ENCODE measurements at places on chromosomes 1 and 21. TPM values are rescaled to one million over a fixed set of nuclear protein-coding genes. Genes with fewer than 3 reads are reported as not detected.

The IGSF9 gene
- total RNA-seq, result 2.3 TPM

GRCh38 chr1:215269955-215270354 lies 187.4 kb downstream of the KCNK2 start:
- no peak for DNase-seq

DNA sequence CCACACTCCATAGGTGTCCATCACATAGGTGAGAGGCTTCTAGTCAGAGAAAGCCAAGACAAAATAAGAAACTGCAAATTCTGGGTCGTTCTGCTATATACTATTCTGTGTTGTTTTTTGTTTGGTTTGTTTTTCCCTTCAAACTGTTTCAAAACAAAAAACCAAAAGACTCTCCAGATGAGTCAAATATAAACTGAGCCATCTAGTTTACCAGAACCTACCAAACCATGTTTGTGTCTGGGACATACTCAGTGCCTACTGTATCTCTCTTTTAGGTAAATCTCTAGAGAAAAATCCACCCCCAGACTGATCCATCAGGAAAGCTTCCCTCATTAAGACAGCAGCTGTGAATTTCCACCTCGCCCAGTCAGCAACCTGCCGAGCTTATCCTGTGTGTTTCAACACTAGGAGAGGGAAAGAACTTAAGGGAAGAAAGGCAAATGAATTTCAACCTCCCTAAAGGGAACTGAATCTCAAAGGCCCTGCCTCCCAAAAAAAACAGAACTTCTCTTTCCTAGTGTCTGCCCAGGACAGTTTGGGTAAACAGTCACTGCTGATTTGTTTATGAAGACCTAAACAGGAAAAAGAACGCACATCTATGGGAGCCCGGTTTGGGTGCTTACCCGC lies 17.2 kb downstream of the PPT1 start:
- DNase-seq, result no peak

GRCh38 chr1:169634145-169634544 lies 4.2 kb upstream of the SELP start:
- DNase-seq, result no peak

- DNase-seq, result no peak
Observed at GRCh38 chr1:156073740-156074139, 8.5 kb downstream of the MEX3A start.

GRCh38 chr1:170494369-170494768 lies 37.6 kb upstream of the GORAB start:
- no peak for DNase-seq

The CD101 gene
- 43.1 TPM for total RNA-seq

- no peak for DNase-seq
Observed at GRCh38 chr1:46113948-46114347, 18.5 kb downstream of the PIK3R3 start.

DNA sequence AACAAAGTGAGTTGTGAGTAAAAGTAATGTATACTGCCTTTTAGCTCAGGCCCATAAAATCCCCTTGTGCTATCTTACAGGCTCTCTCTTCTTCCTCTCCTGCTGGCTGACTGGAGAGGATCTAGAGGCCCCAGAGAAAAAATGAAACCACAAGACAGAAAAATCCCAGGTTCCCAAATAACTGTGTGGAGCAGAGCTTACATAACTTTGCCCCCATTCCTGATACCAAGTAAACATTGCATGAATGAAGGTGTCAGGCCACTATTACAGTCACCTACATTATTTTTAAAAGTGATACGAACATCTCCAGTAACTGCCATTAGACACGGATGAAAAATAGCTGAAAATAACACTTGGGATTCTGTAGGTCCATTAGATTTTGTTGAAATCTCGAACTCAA lies 386.0 kb upstream of the NR5A2 start:
- no peak for DNase-seq

DNA sequence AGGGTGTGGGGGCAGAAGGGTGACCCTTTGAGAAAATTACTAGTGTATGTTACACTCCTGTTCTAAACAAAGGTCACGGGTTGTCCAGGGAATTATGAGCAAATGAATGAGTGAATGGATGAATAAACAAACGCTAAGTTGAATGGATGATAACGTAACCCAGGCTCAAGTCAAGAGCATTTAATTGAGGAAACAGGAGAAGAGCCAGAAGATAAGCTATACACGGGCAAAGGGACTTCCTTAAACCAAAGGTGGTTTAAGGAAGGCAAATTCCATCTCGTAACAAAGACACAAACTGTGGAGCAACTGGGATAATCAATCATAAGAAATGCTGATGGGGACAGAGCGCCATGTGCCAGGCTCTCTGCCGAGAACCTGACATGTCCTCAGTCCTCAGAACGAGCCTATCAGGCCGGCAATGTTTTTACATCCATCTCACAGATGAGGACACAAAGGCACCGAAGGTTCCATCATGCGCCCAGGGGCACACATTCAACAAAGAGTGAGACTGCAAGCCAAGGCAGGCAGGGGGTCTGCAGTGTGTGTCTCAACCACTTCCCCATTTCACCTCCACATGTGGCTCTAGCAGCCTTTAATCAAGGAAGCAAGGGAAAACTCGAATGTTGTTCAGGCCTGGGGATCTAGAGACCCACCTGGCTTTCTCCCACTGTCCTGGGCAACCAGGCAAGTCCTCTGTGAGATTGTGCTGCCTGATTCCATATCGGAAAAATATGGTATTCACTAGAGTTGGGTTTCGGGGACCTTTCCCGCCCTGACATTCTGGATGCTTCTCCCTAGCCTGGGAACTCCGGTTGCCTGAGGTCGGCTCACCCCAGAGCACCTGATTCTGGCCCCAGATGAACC lies 126.8 kb upstream of the EDN2 start:
- DNase-seq, result no peak

- DNase-seq, result no peak
Observed at GRCh38 chr1:71240656-71241055, 159.8 kb upstream of the ZRANB2 start.

DNA sequence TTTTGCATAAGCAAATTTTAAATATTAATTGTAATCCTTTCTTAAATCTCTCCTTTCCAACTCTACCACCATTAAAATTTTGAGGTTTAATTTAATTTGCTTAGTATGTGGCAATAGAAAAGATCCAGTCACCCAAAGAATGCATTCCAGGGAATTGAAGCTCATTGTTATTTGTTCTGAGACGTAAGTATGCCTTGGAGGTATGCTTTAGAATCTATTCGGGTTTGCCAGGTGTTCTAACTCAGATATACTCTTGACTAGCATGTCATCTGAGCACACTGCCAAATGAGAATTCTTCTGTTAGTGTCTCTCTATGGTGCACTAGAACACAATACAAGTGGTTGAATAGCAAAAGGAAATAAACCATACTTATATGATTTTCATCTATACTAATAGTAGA lies 813.6 kb upstream of the ADGRL2 start:
- DNase-seq, result no peak

The CSF1 gene
- 37.9 TPM for total RNA-seq

The FYB2 gene
- 1.2 TPM for total RNA-seq

GRCh38 chr1:28172713-28173150 lies 3.8 kb downstream of the PTAFR start:
- DNase-seq, result no peak

The RNF186 gene
- not detected for total RNA-seq

DNA sequence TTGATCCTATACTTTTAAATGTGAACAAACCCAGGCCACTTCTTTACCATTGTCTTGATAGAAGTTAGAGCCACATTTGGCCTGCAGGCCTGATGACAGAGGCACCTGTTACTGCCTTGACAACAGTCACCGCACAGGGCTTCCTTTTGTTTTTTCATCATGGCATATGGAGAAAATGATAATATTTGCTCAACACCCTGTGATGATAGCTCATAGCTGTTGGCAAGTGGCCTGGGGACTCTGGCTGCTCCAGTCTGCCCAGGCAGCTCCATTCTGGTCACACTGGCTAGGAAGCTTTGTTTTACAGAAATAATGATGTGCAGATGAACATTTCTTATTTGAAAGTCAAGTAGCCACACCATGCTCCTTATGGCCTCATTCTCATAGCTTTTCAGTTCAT lies 89.6 kb upstream of the GPR88 start:
- no peak for DNase-seq

- DNase-seq, result no peak
Observed at GRCh38 chr21:27649762-27650161, 682.9 kb upstream of the ADAMTS5 start.

The SYNJ1 gene
- 16.8 TPM for total RNA-seq

DNA sequence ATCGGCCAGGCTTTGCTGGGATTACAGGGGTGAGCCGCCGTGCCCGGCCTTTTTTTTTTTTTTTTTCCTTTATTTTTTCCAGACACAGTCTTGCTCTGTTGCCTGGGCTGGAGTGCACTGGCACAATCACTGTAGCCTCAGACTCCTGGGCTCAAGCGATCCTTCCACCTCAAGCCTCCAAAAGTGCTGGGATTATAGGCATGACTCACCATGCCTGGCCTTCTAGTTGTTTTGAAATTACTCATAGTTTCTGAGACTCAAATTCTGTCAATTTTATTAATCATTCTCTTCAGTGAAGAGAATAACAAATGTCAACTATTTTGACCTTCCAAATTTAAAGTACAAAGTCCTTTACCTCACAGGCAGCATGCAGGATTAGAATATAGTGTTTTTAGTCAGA lies 374.5 kb downstream of the PLA2G4A start:
- no peak for DNase-seq

DNA sequence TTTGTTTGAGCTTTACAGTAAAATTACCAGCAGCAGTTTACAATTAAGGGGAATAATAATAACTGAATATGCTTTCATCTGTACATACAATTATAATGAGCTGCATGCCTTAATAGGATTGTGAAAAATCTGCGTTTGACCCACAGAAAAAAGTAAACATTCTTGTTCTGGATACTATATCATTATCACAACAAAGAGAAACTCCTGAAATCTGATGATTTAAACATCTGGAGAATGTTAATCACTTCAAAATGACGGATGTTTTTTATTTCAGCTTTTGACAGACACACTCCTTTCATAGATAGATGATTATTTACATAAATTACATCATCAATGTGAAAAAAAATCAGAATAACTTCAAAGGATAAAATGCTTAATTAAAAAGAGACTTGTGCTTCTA lies 58.5 kb downstream of the TYW3 start:
- no peak for DNase-seq

DNA sequence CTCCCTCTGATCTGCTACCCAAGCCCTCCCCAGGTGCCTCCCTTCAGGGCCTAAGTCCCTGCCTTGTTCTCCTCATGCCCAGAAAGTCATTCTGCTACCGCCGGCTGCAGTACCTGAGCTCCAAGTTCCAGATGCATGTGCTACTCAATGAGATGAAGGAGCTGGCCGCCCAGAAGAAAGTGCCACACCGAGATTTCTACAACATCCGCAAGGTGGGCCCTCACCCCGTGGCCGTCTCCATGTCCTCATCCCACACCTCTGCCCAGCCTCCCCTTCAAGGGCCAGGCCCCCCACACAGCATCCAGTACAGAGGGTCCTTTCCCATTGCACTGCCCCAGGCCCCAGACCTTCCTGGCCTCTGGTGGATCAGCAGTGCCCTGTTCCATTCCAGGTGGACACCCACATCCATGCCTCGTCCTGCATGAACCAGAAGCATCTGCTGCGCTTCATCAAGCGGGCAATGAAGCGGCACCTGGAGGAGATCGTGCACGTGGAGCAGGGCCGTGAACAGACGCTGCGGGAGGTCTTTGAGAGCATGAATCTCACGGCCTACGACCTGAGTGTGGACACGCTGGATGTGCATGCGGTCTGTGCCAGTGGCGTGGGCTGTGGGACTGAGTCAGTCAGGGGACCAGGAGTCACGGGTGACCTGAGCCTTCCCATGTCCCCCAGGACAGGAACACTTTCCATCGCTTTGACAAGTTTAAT lies 8.2 kb downstream of the AMPD2 start:
- DNase-seq, result peak; percentile 49

DNA sequence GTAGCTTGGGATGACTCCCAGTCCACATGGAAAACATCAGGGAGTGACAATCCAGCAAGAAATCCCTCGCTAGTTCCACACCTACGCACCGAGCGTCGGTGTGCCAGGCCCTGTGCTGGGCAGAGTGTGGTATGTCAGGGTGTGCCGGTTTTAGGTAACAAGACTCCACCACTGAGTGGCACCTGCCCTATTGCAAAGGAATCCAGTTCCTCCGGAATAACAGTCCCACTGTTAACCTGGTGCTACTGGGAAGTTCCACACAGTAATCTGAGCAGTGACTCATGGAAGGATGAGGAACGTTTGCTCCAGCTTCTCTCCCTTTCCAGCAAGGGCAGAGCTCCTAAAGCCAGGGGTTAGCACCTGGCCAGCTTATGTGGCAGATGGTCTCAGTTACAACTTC lies 14.3 kb downstream of the RNF207 start:
- no peak for DNase-seq

DNA sequence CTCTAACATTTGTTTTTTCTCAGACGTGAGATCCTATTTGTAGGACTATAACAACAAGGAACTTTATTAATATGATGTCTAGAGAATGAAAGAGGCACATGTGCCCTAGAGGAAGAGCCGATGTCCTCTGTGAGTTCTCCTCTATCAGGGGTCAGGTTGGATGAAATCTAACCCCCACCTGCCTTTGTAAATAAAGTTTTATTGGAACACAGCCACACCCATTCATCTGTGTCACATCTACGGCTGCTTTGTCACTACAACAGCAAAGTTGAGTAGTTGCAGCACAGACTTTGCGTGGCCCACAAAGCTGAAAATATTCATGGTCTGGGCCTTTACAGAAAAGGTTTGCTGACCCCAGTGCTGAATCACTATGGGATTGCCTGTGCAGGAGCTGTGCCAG lies 571 bp upstream of the CAPN9 start:
- DNase-seq, result no peak
